ENCODE measurements at places on chromosomes 6 and 20.

DNA sequence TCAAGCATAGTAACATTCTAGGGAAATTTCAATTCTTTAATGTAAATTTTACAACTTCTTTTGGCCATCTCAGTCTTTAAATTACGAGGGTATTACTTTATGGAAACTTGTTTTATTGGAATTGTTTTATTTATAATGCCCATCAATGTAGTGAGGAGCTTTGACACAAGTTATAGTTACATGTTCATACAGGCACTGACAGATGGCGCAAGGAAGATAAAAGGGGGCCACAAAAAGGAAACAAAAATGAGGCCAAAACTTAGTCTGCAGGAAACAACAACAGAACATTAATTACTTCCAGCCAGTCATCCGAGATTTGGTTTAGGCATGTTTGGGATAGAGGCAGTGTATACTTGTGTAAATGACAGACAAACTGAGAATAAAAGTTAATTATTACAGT, 18.3 kb downstream of the SESN1 start:
- DNase-seq: no peak

- no peak for DNase-seq
Observed at GRCh38 chr20:37980876-37981275, 52.4 kb downstream of the TTI1 start.

DNA sequence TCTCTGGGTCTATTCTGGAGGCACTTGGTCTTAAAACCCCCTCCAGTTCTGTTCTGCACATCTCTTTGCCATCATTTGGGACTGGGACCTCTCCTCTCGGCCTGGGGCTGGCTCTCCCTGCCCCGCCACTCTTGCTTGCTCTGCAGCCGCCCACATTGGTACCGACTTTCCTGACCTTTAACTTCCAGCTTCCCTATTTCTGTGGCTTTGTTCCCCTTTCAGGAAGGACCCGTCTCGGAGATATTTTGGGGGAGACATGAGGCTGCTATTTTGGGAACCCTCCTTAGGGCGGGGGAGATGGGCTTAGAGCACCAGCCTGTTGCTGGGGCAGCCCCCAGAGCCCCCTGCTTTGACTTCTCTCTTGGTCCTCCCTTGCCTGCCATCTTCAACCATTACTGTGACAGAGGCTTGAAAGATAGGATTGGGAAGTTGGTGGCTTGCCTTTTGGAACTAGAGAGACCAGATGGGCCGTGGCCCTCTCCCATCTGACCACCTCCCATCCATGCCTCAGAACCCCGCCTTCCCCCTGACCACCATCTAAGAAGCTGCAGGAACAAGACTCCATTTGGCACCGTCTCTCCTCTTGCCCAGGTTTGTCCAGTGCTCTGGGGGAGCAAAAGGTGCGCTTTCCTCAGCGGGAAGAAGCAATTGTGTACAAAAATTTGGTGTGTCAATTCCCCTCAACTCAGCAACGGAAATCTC, 914 bp downstream of the TREM2 start:
- DNase-seq: no peak

GRCh38 chr6:156780962-156781853, 4.0 kb downstream of the ARID1B start:
- no peak for DNase-seq

GRCh38 chr6:44594481-44594880, 207.0 kb downstream of the CDC5L start:
- no peak for DNase-seq

DNA sequence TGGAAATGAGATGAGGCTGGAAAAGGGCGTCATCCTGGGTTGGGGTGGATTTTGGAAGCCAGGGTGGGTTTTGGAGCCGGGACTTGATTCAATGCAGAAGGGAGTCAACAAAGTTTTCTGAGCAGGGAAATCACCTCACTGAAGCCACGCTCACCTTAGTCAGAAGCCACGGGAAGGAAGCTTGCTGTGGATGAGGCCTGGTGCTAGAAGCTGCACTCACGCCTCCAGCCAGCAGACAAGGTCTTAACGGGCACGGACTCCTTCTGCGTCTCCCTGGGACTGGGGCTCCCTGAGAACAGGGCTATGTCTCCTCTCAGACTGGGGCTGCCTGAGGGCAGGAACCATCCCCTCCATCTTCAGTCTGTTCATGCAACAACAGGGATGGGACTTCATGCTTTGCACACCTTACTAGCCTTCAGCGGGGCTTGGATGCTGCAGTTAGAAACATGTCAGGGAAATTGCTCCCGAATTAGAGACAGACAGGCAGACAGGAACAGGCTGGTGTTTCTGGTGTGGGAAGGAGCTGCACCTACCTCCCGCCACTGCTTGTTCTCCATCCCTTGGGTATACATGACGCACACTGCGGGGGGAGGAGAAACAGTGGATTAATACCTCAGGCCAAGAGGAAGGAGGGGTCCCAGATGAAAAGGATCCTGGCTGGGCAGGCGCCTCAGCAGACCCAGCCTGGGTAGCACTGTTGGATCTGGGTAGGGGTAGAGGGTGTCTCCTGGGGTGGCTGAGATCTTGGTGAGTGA, 17.5 kb downstream of the CPNE5 start:
- DNase-seq: peak; percentile 43

DNA sequence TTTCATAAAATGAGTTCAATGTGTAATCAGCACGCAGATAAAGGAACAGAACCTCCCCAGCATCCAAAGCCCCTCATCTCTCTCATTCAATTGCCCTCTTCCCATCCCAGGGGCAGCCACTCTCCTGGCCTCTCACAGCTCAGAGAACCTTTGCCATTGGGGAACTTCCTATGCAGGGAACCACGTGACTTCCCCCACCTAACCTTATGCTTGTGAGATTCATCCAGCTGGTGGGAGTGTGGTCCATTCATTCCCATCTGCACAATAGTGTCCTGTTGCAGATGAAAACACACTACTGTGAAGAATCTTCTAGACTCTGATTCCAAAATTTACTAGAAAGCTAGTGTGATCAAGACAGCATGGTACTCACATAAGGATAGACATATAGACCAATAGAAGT, 299.3 kb downstream of the CDH4 start:
- DNase-seq: no peak

DNA sequence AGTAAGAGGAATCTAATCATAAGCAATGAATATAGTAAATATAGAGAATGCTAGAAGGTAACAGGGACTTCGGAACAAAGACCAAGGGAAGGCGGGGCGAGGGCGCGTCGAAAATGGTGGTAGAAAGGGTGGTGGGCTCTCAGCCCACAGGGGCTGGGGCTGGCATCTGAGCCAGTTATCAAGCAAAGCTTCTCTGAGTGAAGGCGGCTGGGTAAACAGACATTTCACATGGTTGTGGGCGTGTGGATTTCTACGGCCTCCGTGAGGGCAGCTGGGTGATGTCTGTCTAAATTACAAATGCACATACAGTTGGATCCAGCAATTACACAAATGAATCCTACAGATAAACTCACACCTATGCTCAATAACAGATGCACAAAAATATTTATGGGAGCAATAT, 56.6 kb downstream of the TOX2 start:
- no peak for DNase-seq

- no peak for DNase-seq
Observed at GRCh38 chr6:6386010-6386409, 65.5 kb upstream of the F13A1 start.

DNA sequence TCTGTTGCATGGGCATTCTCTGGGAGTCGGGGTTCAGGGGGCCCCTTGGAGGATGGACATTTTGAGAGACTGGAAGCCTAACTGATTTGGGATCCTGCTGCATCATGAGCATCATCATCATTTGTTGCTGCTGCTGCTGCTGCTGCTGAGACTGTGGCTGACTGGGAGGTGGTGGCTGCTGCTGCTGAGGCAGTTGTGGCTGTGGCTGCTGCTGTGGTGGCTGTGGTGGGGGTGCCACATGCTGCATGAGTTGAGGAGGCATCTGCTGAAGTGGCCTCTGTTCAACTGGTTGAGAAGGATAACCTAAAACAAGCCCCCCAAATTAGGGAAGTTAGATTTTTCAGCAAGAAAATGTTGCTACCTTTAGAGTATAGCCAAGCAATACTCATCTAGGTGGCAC, 38.9 kb downstream of the TP53INP2 start:
- DNase-seq: no peak

- no peak for DNase-seq
Observed at GRCh38 chr6:135937106-135937505, 85.6 kb downstream of the PDE7B start.

- DNase-seq: no peak
Observed at GRCh38 chr6:41046084-41046483, 3.8 kb downstream of the TSPO2 start.

DNA sequence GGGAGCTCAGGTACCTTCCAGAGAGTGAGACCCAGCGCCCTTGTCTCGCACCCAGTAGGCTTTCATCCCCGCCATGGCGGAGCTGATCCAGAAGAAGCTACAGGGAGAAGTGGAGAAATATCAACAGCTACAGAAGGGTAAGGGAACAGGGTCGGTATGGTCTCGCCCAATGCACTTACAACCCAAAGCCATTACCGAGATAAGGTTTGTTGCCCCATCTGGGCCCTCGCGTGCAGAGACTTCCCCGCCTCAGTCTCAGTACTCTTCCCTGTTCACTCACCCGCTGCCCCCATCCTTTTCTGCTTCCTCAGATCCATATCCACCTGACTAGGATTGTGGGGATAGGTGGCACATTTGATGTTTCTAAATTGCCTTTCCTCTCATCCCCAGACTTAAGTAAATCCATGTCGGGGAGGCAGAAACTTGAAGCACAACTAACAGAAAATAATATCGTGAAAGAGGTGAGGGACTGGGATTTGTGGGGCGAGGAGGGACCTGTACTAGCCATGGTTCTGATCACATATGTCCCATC, 449 bp downstream of the PFDN6 start:
- DNase-seq: no peak

GRCh38 chr6:162726947-162727321, 632 bp downstream of the PRKN start:
- DNase-seq: no peak

DNA sequence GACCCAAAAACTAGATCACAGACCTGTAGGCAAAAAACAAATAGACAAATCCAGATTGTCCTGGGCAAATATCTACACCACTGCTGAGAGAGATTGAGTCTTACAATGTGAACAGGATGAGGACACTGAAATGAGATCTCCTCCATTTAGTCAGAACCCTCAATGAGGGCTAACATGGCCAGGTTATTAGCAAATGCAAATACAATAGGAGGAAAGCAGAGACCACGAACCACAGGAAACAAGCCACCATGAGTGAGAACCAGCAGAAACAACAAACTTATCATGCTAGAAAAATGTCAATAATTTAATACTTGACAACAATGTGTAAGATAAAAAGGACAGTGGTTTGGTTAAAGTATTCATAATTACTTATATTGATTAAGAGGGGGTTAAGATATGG, 162.8 kb downstream of the SYNE1 start:
- no peak for DNase-seq

- no peak for DNase-seq
Observed at GRCh38 chr20:47792021-47792618, 6.8 kb upstream of the SULF2 start.

GRCh38 chr6:39223555-39223954, 5.7 kb downstream of the KCNK5 start:
- DNase-seq: no peak

- DNase-seq: no peak
Observed at GRCh38 chr6:112179631-112180030, 74.7 kb downstream of the LAMA4 start.

DNA sequence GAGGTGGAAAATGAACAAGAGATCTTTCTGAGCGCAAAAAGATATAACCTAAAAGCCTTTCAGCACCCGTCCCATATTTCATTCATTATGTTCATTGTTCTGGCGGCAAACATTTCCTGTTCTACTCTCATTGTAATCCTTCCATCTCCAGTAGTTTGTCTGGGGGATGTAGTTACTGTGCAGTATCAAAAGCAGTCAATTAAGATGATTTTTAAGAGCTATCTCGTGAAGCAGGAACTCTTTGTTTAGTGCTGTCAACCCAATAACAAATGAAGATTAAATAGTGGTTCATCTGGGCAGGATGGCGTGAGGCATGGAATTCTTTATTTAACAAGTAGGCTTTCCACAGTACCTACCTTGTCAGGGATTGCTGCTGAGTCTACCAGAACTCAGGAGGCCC, 876.7 kb downstream of the HACE1 start:
- DNase-seq: no peak

DNA sequence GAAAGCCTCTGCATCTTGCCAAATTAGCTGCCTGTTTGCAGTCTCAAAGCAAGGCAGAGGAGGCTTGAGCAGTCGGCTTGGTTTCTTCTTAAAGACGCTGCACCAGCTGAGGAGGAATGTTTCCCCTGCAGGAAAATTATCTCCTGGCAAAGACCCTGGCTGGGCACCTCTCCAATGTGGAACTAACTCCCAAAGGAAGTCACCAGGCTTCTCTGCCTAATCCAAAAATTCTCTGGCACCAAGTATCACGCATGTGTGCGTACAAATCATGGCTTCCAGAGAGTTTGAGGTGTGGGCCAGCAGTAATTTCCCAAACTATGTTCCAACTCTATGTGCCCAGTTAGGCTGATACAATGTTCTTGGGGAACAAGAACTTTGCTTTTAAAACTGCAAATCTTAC, 176.2 kb downstream of the KIF16B start:
- DNase-seq: no peak

- no peak for DNase-seq
Observed at GRCh38 chr6:63066055-63066704, 145.1 kb upstream of the FKBP1C start.

GRCh38 chr6:108711826-108712225, 136.4 kb upstream of the ARMC2 start:
- no peak for DNase-seq

GRCh38 chr6:113450061-113450465, 407.1 kb upstream of the MARCKS start:
- no peak for DNase-seq

DNA sequence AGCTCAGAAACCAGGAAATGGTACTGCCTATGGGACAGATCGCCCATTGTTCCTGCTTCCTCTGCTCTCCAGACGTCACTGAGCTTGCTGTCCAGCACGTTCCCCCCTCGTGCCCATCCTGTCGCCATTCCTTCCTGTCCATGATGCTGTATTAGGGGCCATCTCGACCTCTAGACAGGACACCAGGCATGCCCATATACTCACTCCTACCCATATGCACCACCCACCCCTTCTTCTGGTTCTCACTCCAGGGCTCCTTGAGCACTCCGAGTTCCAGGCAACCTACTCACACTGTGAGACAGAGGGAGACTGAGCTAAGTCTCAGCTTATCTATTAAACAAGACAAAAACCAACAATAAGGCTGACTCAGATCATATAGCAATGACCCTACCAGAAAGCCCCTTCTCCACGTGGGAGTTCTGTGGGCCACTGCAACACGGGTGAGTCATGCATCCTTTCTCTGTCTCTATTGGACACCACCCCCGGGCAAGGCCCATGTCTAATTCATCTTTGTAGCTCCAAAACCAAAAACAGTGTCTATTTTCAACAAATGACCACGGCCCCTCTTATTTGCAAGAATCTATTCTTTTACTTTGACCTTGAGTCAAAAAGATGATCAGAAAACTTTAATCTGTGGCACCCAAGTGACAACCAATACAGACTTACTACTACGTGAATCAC, 65.7 kb downstream of the PSMG4 start:
- no peak for DNase-seq

Measured in NCI-H1436 (cell line).